SJSA1 (cell line): ENCODE measurements at places on chromosomes 11 and 22.

- DNase-seq = no peak
Measured at GRCh38 chr11:109971184-109971523, 122.0 kb upstream of the ZC3H12C start.

GRCh38 chr11:2237457-2238238 lies 32.7 kb downstream of the ASCL2 start:
- DNase-seq = no peak

- DNase-seq = no peak
Measured at GRCh38 chr11:9057888-9058287, 33.5 kb downstream of the SCUBE2 start.

- DNase-seq = no peak
Measured at GRCh38 chr11:115330684-115331482, 173.3 kb downstream of the CADM1 start.

- no peak for DNase-seq
Measured at GRCh38 chr22:49406047-49406650, 421.5 kb downstream of the BRD1 start.

- no peak for DNase-seq
Measured at GRCh38 chr22:30948930-30949342, 19.6 kb downstream of the MORC2 start.

GRCh38 chr11:78557236-78557635 lies 17.4 kb downstream of the NARS2 start:
- no peak for DNase-seq

- DNase-seq = no peak
Measured at GRCh38 chr11:76638270-76639197, 32.0 kb downstream of the LRRC32 start.

DNA sequence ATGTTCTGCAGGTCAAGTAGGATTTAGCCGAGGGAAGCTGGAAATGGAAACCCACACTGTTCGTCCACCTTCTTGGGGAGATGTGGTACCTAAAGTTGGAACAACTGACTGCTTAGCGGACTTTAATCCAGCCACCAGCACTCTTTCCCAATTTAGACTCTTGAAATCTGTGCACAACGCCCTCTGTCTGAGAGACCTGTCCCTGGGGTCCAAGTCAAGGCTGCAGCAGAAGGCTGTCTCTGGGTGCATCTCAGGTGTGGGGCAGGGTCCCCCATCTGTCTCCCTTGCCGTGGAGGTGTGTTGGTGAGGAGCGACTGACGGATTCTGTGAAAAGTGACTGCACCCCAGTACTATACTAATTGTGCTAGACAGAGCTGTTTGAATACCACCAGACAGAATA lies 168.2 kb upstream of the CADM1 start:
- no peak for DNase-seq

DNA sequence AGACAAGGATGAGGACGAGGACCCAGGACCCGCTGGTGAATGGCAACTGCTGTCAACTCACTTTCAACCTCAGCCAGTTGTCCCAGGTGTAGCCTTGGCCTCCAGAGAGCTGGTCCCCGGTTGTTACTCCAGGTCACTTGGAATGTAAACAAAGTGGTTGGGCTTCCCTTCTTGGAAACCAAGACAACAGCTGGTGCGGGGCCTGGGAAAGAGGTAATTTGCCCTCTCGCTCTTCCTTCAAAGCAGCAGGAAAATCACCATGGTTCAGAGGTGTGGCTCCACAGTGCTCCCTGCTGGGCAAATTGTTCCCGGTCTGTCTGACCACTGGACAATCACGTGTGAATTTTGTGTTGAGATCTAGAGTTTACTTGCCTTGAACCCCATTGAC lies 15.0 kb downstream of the SLC1A2 start:
- DNase-seq = no peak

- DNase-seq = peak; percentile 2
Measured at GRCh38 chr11:76455931-76456330, 11.1 kb downstream of the EMSY start.

DNA sequence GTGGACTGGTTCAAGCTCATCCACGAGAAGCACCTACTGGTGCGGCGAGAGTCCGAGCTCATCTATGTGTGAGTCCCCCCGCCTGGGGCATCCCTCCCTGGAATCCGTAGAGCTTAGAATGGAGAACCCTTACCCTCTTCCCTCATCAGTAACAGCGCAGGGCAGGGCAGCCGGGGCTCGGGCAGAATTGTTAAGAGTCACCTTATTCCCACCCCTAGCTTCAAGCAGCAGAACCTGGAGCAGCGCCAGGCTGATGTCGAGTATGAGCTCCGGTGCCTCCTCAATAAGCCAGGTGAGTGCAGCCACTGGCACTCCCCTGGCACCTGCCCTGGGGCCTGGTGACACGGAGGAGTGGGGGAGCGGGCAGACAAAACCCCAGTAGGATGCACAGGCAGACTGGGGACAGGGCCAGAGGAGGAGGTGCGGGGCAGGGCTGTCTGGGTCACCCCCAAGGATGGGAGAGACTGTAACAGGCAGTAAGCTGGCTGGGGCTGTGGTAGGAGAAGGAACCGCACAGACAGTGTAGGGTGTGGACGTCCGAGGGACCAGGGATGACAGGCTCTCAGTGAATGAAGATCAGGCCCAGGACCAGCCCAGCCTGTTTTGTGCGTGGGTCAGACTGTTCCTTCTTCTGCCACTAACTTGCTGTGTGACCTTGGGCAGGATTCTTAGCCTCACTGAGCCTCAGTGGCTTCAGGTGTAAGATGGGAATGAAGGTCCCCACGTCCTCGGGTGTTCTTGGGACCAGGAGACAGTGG lies 20.4 kb downstream of the C22orf23 start:
- DNase-seq = no peak

GRCh38 chr11:31645747-31646146 lies 136.2 kb downstream of the ELP4 start:
- DNase-seq = peak; percentile 58

DNA sequence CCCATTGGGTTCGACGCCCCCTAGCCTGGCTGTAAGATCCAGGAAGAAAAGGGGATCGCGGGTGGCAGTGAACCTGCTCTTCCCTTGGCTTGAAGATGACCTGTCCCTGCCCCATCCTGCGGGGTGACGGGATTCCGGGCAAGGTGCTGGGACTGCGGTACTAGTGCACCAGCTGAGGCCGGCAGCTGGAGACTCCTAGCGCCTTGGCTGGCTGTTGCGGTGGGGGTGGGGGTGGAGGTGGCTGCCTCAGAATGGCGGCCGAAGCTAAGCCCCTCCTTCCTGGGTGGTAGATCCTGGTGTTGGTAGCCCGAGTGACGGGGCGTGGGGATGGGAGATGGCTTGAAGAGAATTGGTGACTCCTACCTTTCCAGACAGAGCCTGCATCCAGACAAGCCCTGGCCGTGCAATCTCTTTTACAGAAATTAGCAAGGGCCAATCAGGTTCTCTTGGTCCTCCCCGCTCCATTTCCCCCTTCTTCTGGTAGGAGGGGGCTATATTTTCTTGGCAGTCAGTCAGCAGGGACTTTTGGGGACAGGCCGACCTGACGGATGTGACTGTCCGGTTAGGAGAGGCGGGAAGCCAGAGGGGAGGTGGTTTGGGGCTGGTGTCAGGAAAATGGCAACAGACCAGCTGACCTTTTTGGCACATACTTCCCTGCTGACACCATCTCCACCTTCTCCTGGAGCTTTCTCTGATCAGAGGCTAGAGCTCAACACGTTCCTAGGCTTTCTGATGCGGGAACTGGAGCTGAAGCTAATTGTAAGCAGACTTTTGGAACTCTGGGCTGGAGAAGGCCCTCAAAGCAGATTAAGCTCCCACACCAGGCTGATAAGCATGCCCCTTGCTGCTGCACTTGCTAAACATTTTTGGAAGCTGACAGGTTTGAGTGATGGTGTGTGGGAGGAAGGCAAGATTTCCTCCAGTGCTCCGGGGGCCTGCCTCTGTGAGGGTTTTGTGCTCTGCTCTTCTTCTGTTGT lies 2.0 kb downstream of the NAV2 start:
- DNase-seq = peak; percentile 50

DNA sequence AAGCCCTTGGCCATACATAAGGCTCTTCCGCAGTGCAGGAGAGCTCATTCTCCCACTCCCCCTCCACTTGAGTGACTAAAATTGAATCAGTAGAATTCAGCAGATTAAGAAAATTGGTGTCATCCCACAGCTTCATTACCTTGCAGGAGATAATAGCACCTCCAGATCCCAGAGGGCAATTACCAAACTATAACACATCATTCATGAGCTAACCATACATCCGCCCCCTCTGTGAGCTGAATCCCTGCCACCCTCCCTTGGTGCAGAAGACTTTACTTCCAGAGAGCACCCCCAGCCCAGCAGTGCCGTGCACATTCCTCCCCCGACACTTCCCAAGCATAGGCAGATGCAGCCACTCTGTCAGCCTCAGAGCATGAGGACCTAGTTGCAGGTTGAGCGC lies 496.5 kb upstream of the B3GAT1 start:
- no peak for DNase-seq

DNA sequence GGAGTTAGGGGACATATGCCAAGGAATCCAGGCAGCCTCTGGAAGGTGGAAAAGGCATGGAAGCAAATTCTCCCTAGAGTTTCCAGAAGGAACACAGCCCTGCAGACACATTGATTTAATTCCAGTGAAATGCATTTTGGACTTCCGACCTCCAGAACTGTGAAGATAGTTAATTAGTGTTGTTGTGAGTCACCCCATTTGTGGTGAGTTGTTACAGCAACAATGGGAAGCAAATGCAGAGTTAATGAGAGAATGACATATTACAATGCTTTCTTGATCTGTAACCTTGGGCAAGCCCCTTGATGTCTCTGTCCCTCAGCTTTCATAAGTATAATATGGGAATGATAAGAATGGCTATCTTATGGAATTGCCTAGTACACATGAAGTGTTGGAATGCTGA lies 178.7 kb downstream of the KIRREL3 start:
- no peak for DNase-seq

GRCh38 chr11:131246663-131247062 lies 123.8 kb upstream of the NTM start:
- no peak for DNase-seq

DNA sequence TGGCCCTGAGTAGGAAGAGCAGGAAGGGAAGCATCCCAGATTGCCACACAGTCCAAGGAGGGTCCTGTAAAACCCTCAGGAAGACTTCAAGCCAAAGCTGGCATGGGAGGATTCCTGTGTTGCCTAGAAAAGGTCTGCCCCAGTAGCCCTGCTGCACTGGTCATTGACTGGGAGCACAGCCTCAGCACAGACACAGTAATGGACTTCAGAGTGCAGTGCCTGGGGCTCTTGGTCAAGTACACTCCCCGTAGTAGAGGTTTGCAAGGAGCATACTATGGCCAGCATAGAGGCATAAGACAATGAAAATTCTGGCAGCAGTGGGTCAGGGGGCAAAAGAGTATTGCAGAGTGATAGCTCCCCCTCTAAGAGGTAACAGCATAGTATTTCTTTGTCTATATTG lies 36.2 kb upstream of the FJX1 start:
- no peak for DNase-seq

DNA sequence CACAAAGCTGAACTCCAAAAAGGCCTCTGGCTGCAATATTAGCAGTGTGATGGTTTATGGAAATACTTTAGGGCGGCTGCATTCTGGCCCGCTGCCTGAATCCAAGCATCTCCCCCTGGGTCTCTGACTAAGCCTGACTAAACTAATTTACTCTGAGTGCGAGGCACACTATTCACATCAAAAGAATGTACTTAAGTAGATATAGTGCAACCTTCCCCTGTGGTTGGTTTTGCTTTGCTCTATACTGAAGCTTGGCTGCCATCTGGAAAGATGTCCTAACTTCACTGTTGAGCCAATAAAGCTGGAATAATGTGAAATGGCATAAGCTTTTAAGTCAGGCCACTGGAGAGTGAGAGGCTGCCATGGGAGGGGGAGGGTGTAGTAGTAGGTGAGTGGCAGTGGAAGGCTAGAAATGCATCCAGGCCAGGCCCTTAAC lies 321.6 kb downstream of the AASDHPPT start:
- peak; percentile 75 for DNase-seq

- DNase-seq = no peak
Measured at GRCh38 chr11:126139111-126140091, 72.0 kb downstream of the RPUSD4 start.

DNA sequence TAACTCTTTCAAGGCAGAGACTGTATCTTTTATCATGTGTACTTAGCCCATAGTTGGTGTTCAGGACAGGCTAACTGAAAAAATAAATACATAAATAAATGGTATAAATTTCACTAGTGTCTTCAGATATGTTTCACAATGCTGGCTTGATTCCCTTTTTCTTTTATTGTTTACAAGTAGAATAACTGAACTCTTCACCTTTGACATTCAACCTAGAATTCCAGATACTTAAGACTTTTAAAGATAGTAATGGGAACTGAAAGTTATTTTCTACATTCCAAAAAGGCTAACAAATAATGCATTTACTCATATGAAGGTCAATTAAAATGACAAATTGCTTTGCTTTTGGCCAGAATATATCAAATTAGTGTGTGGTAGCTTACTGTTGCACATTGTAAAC lies 411.3 kb upstream of the TENM4 start:
- DNase-seq = no peak
